ENCODE measurements at places on chromosomes 6 and 20.
A peak's percentile ranks its signal among the peaks of the same experiment; 100 is the strongest.

- no peak for DNase-seq
Measured at GRCh38 chr6:51915098-51915497, 172.3 kb downstream of the PKHD1 start.

DNA sequence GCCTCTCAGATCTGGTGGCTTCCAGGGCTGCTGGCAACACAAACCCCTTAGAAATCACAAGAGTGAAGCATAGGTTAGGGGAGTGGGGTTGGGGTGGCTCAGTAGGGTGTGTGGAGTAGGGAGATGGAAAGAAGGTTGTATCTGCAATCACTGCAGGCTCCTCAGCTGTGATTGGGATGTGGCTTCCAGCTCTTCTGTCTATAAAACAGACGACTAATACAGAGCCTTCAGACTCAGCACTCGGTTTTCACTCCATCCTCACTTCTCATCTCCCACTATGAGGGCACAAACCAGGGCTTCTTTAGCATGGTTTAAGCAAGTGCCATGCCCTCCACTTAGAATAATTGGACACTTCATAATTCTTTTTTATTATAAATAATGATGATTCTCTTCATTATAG lies 46.4 kb upstream of the CAP2 start:
- DNase-seq: no peak

DNA sequence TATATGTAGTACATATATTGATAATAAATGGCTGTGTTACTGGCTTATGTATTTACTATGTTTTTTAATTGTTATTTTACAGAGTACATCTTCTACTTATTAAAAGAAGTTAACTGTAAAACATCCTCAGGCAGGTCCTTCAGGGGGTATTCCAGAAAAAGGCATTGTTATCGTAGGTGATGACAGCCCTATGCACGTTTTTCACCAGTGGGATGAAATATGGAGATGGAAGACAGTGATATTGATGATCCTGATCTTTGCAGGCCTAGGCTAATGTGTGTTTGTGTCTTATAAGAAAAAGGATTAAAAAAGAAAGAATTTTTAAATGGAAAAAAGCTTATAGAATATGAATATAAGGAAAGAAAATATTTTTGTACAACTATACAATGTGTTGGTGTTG lies 7.5 kb downstream of the CD2AP start:
- DNase-seq: no peak

DNA sequence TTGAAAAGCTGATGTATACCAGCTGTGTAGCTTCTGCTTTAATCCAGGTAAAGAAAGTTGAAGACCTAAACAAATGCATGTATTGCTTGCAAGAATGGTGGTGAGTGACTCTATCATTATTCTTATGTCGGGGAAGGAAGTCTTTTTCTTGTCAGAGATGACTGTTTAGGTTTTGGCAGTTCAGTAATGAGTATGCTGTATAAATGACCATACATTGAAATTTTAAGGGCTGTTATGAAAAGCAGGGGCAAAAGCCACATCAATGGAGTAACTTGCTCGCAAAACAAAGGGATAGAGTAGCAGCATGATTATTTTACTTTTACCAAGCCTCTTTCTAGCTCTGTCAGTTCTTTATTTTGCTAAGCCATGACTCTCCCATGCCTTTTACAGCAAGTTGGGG lies 55.9 kb upstream of the NUP153 start:
- no peak for DNase-seq

- DNase-seq: no peak
Measured at GRCh38 chr20:34967421-34967820, 11.8 kb downstream of the MYH7B start.

DNA sequence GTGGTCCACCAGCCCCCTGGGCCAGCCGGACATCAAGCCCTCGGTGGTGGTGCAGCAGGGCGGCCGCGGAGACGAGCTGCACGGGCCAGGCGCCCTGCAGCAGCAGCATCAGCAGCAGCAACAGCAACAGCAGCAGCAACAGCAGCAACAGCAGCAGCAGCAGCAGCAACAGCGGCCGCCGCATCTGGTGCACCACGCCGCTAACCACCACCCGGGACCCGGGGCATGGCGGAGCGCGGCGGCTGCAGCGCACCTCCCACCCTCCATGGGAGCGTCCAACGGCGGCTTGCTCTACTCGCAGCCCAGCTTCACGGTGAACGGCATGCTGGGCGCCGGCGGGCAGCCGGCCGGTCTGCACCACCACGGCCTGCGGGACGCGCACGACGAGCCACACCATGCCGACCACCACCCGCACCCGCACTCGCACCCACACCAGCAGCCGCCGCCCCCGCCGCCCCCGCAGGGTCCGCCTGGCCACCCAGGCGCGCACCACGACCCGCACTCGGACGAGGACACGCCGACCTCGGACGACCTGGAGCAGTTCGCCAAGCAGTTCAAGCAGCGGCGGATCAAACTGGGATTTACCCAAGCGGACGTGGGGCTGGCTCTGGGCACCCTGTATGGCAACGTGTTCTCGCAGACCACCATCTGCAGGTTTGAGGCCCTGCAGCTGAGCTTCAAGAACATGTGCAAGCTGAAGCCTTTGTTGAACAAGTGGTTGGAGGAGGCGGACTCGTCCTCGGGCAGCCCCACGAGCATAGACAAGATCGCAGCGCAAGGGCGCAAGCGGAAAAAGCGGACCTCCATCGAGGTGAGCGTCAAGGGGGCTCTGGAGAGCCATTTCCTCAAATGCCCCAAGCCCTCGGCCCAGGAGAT lies 1.0 kb downstream of the POU3F2 start:
- DNase-seq: no peak

GRCh38 chr6:20319520-20320357 lies 81.9 kb upstream of the E2F3 start:
- DNase-seq: peak; percentile 87

GRCh38 chr6:15876406-15876805 lies 213.6 kb upstream of the DTNBP1 start:
- DNase-seq: no peak

- DNase-seq: no peak
Measured at GRCh38 chr20:38601216-38602184, at the start of gene ARHGAP40. ARHGAP40 (plus strand) TSS chr20:38601809.

DNA sequence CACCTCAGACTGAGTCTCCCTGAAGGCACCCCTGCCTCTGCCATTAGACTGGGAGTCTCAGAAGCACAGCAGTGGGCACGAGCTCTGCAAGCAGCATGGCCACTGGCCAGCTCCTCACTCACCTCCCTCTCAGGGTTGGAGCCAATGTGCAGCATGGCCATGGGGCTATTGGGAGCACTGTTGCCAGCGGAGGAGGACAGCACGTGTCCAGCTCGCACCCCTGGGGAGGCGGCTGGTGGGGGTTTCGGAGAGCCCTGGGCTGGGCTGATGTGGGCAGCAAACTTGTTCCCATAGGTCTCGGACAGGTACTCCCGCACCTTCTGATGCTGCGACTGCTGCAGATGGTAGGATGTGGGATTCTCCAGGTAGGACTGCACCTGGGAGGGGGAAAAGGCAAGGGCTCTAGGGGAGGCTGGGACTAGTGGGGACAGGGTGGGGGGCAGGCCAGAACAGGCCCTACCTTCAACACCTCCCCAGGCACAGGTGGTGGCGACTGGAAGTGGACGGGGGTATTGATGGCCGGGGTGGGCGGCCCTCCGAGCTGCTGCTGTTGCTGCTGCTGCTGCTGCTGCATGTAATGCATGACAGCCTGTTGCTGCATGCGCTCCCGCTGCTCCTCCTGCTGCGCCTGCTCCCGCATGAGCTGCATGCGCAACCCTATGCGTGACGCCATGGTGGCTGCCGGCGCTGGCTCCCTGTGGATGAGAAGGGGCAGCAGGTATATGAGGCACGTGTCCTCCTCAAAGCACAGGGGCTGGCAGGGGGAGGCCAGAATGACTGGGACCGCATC lies 44.7 kb downstream of the TFEB start:
- no peak for DNase-seq

- DNase-seq: no peak
Measured at GRCh38 chr6:146916435-146917025, 287.7 kb upstream of the STXBP5 start.

DNA sequence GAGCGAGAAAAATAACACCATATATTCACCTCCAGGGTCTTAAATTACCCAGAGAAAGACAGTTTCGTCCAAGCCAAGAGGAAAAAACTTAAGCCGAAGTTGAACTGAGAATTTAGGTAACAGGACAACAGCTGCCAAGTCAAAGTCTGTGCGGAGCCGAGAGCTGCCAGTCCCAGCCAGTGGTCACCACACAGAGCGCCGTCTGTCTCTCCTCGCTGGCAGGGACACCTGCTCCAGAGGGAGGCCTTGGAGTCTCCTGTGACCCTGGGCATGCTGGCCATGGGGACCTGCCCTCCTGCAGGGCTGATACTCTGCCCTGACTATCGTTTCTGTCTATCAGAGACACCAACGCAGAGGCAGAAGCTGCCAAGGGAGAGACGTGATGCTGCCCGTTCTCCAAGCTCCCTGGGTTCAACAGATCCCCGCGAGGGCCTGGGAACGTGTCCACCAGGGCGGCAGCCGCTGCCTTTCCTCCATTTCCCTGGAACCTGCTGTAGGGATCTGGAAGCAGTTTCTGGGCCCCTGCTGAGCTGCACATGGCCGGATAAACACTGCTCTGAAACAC lies 341.3 kb downstream of the SMOC2 start:
- no peak for DNase-seq

DNA sequence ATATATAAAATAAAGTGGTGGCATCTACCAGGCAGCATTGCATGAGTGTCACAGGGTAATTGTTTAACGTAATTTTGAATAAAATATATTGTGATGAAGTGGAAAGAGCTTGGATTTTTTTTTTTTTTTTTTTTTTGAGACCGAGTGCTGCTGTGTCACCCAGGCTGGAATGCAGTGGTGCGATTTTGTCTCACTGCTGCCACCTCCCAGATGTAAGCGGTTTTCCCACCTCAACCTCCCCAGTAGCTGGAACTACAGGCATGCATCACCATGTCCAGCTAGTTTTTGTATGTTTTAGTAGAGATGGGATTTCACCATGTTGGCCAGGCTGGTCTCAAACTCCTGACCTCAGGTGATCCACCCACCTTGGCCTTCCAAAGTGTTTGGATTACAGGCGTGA lies 81.1 kb upstream of the SMIM8 start:
- no peak for DNase-seq

GRCh38 chr20:49786196-49786595 lies 26.4 kb upstream of the SLC9A8 start:
- no peak for DNase-seq

GRCh38 chr6:141445928-141446628 lies 686.6 kb upstream of the GJE1 start:
- no peak for DNase-seq

DNA sequence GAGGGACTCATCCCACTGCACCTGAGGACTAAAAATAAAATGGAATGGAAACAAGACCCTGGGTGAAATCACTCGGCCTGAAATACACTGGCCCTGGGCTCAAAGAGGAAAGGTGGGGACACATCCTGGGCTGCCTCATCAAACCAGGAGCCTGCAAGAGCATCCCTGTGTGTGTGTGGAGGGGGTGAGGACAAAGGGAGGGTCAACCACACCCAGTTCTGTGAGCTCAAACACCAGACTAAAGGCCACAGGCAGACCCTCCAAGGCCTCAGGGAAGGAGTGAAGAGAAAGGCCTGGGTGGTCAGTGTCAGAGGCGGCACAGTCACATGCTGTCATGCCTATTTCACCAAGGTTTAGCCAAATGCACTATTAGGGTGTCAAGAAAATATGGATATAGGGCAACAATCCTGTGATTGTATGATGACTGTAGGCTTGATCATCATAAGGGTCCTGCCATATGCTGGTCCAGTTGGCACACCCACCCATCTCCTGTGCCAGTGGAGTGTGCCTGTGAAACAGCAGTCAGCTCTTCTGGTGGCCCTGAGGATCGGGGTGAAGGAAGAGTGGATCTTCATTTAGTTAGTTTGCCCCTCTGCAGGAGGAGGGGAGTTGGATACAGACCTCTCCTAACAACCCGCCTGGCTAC lies 28.9 kb downstream of the SRSF3 start:
- DNase-seq: no peak

DNA sequence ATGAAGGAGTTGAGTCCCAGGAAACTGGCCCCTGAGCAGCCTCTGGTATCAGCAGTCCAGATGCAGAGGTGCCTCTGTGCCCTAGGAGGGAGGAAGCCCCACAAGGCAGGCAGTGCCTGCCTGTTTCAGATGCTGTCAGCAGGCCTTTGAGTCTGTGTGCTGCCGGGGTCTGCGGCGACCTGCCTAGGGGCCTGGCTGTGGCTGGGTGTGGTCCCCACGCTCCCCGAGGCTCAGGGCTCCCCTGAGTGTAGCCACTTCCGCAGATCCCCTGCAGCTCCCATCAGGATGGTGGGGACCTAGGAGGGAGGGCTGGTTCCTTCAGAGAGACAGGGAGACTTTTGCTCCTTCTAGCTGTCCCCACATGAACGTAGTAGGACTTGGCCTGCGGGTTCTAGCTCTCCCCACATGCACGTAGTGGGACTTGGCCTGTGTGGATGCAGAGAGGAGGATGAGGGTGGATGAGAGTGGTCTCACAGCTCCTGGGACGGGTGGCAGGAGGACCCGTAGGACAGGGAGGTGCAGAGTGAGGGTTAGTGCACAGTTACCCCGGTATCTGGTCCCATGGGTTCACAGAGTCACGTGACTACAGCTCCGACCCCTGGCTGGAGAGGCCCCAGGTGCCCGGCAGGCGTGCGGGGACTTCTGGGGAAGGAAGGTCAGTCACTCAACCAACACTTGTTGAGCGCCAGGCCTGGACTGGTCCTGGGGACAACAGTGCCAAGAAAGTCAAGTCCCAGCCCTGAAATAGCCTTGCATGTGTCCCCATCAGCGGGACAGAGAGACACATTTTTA lies 41.0 kb downstream of the CDH4 start:
- no peak for DNase-seq

DNA sequence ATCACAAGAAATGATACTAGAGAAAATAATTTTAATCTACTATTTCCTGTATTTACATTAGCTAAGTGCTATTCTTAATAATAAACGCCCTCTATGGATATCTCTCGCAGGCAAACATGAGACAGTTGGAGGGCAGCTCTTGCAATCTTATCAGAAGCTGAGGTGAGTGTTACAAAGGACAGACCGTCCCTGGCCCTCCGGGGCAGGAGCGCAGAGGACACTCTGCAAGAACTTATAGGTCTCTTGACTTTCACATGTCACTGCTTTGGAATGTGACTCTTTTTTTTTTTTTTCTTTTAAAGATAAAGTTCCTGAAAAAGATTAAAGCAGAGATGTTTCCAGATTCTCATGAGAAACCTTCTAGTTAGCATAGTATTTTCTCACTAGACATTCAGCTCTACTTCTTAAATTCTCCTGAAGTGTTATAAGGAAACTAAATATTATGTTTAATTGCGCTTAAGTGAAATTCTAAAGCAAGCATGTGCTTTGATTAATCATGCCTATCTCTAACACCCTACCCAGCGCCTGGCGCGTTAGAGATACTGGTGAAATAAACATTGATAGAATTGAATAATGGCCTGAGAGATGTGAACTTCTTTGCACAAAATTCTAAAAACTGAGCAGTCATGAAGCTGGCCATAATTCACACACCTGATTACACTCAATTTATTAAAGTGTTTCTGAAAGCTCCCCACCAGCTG lies 57.4 kb downstream of the SYTL3 start:
- no peak for DNase-seq

- no peak for DNase-seq
Measured at GRCh38 chr20:25984933-25985332, 288.3 kb upstream of the ZNF337 start.
